ENCODE measurements at places on chromosomes 6 and 20.

- DNase-seq: no peak
Observed at GRCh38 chr6:4466261-4466660, 309.9 kb upstream of the CDYL start.

- no peak for DNase-seq
Observed at GRCh38 chr20:15900443-15900842, 672.8 kb downstream of the KIF16B start.

DNA sequence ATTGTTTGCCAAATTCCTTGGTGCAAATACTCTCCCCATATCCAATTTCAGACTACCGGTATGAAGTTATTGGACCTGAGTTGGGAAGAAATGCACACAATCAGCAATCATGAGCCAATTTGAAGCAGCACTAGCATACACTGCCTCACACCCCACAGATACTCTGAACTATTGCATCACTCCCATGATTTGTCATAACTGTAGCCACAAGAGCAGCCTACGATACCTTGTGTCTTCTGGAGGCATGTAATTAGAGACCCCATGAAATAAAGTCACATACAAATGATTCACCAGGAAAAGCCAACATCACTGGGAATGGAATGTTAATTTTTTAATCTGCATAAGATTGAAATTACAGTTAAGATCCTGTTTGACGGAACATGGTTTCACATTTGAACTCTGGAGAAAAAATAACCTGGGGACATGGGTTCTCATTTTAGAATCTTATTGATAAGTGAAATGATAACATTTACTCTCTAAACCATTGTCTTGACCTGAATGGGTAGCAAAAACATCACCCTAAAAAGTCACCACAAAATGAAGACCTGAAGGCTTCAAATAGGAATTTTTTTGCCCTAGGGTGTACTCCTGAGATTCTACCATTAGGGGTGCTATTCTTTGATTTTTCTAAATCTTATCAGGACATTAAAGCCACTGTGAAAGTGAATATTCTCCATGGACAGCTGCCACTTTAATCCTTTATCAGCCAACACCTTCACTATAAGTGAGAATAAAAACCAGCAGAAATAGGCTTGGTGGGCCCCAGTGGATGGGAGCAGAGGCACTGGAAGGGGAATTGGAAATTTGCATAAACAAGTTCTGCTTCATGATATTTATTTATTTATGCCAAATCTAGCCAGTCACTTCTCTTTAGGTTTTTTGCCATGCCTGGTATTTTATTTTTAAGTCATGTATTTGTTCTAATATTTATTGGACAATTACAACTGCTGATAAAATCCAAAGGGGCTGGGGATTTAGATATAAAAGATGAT is 34.5 kb upstream of the HBS1L start:
- peak; percentile 63 for DNase-seq

DNA sequence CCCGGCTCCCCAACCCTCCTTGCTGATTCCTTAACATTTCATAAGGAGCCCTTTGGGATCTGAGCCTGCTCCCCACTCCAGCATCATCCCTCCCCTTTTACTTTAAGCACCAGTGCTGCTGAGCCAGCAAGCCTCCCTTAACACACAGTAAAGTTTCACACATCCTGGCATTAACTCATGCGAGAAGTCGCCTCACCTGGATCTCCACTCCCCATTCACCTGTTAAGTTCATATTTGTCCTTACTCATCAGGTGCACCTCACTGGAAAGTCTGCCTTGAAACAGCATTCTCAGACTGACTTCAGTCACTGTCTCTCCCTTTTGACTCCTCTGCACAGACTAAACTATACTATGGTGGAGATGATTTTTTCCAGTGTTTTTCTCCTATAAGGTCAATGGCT is 47.8 kb upstream of the MAP7 start:
- no peak for DNase-seq

- no peak for DNase-seq
Observed at GRCh38 chr6:51249798-51250197, 431.1 kb downstream of the TFAP2B start.

GRCh38 chr6:6039946-6040509 is 33.3 kb upstream of the NRN1 start:
- DNase-seq: no peak

GRCh38 chr6:22958677-22959076 is 389.3 kb downstream of the HDGFL1 start:
- no peak for DNase-seq

DNA sequence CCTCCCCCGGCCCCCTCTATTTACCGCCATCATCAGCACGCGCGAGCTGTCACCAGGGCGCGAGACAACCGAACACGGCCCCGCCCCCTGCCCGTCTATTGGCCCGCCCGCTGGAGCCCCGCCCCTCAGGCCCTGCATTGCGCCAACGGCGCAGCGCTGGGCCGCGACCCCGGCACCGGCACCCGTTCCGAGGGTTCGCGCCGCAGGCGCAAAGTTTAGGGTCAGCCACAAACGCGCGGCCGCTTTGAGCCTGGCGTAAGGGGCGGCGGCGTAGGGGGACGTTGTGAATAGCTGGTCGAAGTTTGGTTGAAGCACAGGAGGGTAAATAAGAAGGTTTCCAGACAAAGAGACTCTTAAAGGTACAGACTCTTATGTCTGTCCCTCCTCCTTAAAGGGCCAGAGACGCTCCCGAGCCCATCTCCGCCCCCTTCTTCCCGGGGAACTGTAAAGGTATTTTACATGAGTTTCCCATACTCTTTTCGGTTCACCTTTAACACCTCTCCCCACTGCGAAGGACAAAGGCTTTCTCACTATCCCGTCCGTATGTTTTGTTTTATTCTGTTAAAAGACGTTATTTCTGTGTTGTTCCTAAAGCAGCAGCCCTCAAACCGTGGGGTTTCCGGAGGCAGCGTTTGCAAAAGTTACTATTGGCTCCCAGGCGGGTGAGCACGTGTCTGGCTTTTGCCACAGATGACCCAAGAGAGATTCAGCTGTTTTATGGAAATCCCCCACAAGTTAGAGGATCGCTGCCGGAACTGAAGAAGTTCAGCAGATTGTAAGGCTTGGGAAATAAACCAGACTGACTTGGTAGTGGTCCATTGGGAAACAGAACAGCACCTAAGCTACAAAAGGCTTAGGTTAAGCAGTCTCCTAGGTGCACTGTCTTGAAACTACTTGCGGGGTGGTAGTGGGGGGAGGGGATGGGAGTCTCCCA is at the start of gene USP49:
Gene USP49 (minus strand): TSS at position 76 of the 934 bp plus-strand sequence. CDS start 88,392 bp downstream, outside the sequence.
- DNase-seq: peak; percentile 88

GRCh38 chr6:167742719-167743303 is 83.9 kb upstream of the AFDN start:
- DNase-seq: no peak

DNA sequence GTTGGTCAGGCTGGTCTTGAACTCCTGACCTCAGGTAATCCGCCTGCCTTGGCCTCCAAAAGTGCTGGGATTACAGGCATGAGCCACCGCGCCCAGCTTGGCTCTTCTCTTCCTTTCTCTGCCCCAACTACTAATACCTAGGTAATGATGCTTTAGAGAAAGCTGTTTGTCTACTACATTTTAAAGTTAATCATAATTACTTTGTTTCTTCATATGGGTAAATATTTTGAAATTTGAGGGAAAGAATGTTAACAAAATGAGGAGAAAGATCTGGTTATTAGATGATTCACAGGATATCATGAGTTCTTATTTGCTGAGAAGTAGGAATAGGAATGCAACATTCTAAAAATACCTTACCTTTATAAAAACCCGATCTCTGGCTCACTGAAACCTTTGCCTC is 18.4 kb upstream of the PTPRK start:
- DNase-seq: no peak

- DNase-seq: no peak
Observed at GRCh38 chr6:77143659-77144447, 319.4 kb downstream of the HTR1B start.

GRCh38 chr6:152496731-152497130 is 140.4 kb downstream of the SYNE1 start:
- DNase-seq: no peak

All from CD4-positive, alpha-beta T cell treated with Interleukin-21 for 1 hour (primary cell).